ENCODE measurements at places on chromosomes 16 and 17. TPM values are rescaled to one million over a fixed set of nuclear protein-coding genes. Genes with fewer than 3 reads are reported as not detected.
A peak's percentile ranks its signal among the peaks of the same experiment; 100 is the strongest.

- DNase-seq = no peak
- no peaks in the 10 kb centered on the region for H3K27me3 ChIP-seq
- H3K36me3 ChIP-seq = peaks cover 10% of the 10 kb centered on the region
- H3K4me1 ChIP-seq = 0 out of 2 replicates have a peak, but pooled peaks cover 10% of the 10 kb centered on the region
Observed at GRCh38 chr17:81867170-81867990, 3.8 kb downstream of the ARHGDIA start.

DNA sequence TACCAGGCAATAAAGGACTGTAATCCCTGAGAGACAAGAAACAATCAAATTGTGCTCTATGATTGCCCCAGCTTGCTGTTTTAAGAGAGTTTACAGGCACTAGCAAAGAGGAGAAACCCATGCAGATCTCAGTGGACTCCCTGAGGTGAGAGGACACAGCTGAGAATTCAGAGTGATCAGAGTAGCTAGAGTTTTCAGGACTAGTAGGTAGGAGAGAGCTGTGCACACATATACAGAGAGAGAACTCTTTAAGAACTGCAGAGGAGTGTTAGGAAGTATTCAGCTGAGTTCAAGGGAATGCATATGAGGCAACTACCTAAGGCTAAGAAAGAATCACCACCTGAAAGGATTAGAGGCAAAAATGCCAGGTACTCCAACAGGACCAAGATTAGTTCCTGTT, 904.8 kb downstream of the CDH8 start:
- no peaks in the 10 kb centered on the region for H3K4me1 ChIP-seq
- H3K36me3 ChIP-seq = no peaks in the 10 kb centered on the region
- H3K27ac ChIP-seq = no peak overlapping the region

GRCh38 chr17:82781894-82782274, 30.0 kb downstream of the TBCD start:
- H3K36me3 ChIP-seq = no peaks in the 10 kb centered on the region
- no peak overlapping the region for H3K4me3 ChIP-seq
- H3K4me1 ChIP-seq = peaks cover 4% of the 10 kb centered on the region
- DNase-seq = peak; percentile 85
- no peak overlapping the region for H3K27ac ChIP-seq

Gene HSD17B2
- not detected for total RNA-seq

- no peaks in the 10 kb centered on the region for H3K27me3 ChIP-seq
- H3K27ac ChIP-seq = no peak overlapping the region
- H3K4me1 ChIP-seq = no peaks in the 10 kb centered on the region
- peaks cover 17% of the 10 kb centered on the region for H3K36me3 ChIP-seq
- no peak overlapping the region for H3K4me3 ChIP-seq
Observed at GRCh38 chr16:89277641-89278341, 60.3 kb downstream of the ZNF778 start.

All from PC-9 (cell line).